ENCODE measurements at places on chromosomes 3 and 15.

- no peak for DNase-seq
Observed at GRCh38 chr3:71956716-71957115, 171.8 kb upstream of the PROK2 start.

DNA sequence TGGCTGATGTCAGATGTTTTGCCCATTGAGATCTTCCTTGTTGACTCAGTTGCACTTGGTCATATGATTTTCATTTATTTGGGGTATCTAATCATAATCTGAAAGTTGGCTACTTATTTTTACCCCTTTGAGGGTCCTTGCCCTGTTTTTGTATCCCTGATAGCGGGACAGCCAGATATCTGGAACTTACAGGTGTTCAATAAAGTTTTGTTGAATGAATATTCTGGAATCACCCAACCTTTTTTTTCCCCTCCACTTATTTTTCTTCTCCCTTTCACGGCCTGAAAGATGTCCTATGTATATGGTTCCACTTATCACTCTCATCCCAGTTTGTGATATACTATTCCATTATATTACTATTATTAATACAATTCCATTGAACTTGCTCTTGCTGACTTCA is 12.8 kb downstream of the CTNNB1 start:
- DNase-seq, result no peak

- no peak for DNase-seq
Observed at GRCh38 chr15:60375306-60375705, 22.5 kb downstream of the ANXA2 start.

DNA sequence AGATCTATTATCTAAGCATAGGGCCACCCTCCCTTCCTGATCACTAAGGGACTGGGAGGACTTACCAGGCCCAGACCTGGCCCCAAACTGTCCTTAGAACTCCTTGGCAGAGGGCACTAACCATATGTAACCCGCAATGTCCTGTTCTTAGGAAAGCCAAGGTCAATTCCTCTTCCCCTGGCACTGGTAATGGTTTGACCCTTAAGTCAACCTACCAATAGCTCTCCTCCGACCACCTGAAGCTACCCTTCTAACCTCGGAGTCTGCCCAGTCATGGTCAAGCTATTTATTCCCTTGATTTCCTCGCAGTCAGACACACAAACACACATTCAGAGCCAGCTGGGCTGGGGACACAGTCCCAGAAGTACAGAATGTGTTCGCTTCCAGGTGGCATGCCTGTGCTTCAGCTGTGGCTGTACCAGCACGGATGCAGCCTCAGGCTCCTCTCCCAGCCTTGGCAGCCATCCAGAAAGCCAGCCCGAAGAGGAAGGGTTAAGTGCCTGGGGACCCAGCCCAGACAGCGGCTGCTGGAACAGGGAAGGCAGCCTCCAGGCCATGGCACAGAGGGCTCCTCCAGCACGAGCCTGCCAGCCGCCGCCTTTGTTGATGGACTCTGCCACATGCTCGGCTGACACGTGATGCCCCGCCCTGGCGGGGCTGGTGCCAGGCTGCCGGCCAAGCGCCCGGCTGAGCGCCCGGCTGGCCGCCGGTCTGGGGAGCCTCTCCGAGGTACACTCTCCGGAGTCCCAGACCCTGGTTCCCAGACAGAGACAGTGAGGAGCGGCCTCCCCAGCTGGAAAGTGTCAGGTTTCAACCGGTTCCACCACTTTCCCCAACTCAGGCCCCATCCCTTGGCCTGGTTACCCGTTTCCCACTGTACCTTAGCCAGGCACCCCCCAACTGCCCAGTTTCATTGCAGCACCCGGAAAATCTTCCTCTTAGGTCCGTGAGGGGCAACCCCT is 5.5 kb downstream of the BMF start:
- DNase-seq, result peak; percentile 86

- no peak for DNase-seq
Observed at GRCh38 chr3:134677196-134677986, 26.6 kb upstream of the KY start.

DNA sequence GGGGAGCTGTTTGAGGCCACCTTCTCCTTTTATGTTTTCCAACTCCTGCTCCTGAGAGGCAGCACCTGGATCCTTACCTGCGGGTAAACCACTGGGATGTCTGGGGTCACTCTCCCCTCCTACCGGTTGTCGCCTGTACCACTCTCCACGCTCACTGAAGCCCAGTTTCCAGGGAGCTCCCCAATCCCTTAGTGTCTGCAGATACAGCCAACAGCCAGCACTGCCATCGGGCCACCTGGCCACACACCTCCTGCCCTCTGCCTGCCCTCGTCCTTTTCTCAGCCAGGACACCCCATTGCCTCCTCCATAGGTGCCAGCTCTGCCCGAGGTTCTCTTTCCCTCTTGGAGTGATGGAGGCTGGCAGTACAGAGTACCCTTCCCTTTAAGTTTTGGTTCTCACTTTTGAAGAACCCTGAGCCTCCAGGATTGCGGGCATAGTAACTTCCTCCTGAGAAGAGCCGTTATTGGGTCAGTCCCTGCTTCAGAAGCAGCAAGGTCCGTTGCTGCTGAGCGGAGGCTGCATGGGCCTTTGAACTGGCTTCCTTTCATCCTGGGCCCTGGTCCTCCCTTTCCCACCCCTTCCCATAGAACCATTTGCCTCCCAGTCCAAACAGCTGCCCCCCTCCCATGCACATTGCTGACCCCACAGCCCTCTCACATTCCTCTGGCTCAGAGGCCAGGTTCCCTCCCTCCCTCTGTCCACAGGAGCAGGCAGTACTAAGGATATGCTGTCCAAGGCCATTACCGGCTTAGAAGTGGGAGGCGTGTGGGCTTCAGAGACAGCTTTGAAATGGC is 30.9 kb downstream of the ARNT2 start:
- peak; percentile 82 for DNase-seq

- no peak for DNase-seq
Observed at GRCh38 chr3:123385981-123386380, 62.9 kb downstream of the ADCY5 start.

GRCh38 chr15:40489274-40490175 is 18.7 kb downstream of the CHST14 start:
- no peak for DNase-seq

DNA sequence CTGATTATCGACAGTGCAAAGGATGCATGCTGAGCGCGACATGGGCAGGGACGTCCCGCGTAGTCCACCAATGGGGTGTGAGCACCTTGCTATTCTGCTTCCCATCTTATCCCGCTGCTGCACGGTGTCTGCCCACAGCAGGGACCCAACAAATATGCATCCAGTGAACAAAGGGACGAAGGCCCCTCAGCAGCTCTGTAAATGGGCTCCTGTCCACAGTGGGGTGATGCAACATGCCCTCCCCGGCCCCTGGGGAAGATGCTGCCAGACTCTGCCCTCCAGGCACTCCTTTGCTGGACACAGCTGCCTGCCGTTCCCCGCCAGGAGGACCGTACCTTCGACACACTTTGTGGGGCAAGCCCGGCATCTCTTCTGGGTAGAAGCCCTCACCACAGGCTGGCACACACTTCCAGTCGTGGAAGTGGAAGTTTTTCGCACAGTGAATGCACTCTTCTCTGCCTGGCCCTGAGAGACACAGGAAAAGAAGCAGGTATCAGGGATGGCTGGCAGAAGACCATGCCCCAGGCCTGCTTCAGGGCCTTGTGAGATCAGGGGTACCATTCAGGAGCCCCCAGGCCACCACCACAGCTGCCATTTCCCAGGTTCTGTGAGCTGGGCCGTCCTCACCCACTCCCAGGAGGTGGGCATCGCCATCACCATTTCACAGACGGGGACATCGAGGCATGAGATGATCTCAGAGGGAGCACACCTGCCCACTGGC is 18.2 kb upstream of the SNRPA1 start:
- DNase-seq, result peak; percentile 5

DNA sequence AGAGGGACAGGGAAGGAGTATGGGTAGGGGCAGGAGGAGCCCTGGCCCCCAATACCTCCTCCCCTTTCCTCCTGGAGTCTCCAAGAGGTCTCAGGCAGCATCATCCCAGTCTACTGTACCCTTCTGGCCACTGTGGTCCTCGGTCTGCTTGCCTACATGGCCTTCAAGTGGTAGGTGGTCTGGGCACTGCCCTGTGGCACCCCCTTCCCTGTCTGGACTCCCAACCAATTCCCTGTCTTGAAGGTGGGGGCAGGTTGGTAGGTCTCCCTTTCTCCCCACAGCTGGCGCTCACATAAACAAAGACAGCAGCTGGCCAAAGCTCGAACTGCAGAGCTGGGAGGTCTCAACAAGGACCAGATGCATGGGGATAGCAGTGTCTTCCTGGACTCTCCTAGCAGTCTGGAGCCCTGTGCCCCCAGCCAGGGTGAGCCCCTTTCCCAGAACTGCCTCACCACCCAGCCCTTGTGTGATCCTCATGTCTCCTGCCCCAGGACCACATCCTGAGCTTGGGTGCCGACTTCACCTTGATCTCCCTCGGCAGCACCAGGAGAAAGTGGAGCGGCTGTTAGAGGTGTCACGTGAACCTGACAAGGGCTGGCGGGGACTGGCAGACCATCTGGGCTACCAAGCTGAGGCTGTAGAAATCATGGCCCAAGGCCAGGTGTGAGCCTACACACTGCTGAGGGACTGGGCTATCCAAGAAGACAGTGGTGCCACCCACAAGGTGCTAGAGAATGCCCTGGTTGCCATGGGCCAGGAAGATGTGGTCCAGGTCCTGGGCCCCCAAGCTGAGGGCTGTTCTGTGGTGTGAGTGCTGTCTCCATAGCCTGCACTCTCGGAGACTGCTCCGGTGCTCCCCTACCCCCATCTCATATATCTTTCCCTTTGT is 33.1 kb downstream of the NBEAL2 start:
- no peak for DNase-seq

- no peak for DNase-seq
Observed at GRCh38 chr3:183369627-183370026, 58.8 kb downstream of the MCF2L2 start.

- no peak for DNase-seq
Observed at GRCh38 chr3:80496452-80496851, 728.7 kb upstream of the ROBO1 start.

DNA sequence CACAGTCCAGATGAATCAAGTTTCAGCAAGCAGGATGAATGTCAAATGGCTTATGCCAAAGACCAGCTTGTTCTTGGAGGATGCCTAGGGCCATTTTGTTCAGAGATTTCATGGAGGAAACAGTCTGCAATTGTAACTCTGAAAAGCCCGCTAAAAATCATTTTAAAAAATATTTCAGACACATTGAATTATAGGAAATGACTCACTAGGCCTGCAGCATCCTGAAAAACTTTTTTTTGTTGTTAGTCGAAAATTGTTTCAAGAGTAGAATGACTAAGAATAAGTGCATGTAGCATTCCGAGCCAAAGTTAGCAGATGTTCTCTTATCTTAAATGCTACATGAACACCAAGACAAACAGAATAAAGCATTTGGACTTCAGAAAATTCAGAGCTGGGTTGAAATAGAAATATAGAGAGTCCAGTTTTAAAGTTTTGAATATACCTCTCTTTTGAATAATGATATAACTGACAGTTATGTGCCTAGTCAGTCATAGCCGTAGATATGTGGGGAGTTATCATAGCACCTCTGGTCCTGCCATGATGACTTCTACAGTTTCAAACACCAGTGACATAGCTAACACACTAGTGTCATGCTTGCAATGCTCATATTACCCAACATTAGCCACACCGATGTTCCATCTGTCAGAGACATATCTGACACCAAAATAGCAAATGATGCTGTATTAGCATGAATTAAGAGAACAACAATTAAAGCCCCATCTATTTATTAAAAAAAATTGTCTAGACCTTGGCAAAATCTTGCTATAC is 1462.8 kb upstream of the GBE1 start:
- DNase-seq, result no peak

DNA sequence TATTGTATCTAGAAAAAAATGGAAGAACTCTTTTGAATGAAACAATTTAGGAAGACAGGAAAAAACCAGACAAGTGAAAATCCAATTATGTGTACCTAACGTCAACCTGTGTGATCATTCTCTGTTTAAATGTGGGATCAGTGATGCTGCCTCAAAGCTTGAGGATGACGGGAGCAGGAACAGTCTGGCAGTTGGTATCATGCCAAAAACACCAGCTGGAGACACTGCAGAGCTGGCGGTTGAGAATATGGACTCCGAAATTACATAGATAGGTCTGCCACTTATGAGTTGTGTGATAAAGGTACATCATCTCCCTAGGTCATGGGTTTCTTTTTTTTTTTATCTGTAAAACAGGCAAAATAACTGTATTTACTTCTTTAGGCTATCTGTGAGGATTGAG is 480.5 kb downstream of the CNTN4 start:
- no peak for DNase-seq

All from kidney (tissue), 22 donors.